COR-L47 (cell line): ENCODE measurements at places on chromosomes 5 and 9.

DNA sequence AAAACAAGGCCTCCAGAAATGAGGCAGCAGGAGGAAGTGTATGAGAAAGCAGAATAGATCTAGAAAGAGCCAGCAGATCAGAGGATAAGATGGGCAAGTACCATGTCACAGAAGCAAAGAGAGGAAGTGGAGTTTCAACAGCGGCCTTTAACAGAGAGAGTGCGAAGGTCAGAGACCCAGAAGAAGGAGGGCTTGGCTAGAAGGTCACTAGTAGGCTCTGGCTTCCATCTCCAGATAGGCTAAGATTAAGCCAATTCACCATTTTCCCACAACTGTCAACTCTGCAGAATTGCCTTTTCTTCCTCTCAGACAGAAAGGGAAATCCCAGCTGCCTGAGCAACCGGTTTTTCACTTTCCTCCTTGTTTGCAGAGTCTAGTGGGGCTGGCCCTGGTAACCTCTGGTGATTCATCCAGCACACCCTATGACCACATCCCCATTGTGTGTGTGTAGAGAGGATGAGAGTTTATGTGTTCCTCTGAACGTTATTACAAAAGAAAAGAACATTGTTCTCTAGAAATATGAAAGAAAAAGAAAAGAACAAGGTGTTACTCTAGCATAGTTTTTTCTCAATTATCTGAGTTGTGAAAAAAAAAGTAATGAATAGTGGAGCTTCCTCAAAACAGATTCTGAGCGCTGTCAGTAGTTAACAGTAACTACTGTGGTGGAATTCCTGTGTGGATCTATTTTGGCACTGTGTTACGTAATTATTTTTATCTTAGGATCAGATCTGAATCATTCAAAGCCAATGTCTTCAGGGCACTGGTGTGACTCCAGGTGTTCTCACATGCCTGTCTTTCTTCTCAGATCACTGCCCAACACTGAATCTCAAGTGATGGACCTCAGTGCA, 220.4 kb downstream of the ARRDC3 start:
- DNase-seq = no peak

- peak; percentile 22 for DNase-seq
These were observed 22.8 kb upstream of the FOXB2 start for GRCh38 chr9:76996700-76997099.

DNA sequence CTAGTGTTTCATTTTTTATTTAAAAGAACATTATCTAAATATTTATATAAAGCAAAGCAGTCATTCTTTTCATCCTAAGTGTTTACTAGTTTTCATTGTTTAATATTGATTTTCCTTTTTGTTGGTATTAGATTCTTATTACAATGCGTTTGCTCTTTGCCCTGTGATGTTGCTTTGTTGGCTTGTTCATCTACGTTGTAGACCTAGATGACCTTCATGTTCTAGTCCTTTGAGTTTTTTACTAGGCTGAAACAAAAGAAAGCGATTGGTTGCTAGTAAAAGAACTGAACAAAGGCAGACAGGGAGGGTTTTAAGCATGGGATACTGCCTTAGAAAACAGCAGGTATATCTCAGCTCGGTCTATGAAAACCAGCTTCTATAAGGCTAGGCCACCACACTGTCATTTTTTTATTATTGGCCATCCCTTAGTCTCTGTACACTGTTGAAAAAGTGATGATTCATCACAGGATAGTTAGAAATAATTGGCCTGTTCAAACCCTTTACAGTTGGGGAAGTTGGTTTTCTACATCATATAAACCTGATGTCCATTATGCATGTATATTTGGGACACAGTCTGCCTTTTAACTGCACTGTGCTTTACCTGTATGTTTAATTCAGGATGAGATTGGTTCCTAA, 119.0 kb downstream of the ZCCHC7 start:
- peak; percentile 13 for DNase-seq

GRCh38 chr5:55421074-55421529, 113.3 kb downstream of the MTREX start:
- no peak for DNase-seq

GRCh38 chr9:111436571-111436970, 47.6 kb downstream of the ECPAS start:
- no peak for DNase-seq

GRCh38 chr9:89797937-89798455, 193.2 kb downstream of the GADD45G start:
- DNase-seq = no peak

DNA sequence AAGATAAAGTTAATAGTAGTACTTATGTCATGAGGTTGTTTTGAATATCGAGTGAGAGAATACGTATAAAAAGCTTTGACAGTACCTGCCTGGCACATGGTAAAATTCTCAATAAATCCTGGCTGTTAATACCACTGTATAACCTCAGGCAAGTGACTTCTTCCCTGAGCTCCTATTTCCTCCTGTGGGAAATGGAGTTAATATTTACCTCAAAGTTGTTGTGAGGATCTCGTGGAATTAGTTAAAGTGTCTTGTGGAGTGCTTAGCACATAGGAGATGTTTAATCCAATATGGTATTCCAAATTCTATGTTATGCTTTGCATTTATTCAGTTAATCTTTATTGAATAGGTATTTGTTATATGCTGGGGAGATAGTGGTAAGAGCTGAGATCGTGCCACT, 18.5 kb downstream of the FOCAD start:
- no peak for DNase-seq

GRCh38 chr5:52150501-52150900, 637.2 kb upstream of the ITGA1 start:
- peak; percentile 29 for DNase-seq

- DNase-seq = no peak
These were observed 91.1 kb upstream of the PPP1R26 start for GRCh38 chr9:135388530-135388929.

GRCh38 chr9:126606483-126606870, 7.3 kb upstream of the LMX1B start:
- no peak for DNase-seq

- DNase-seq = no peak
These were observed 64.7 kb downstream of the MEGF10 start for GRCh38 chr5:127355337-127355736.

- DNase-seq = no peak
These were observed 115.0 kb upstream of the SLIT3 start for GRCh38 chr5:169415948-169416347.

GRCh38 chr5:123512611-123513461, 859 bp downstream of the CSNK1G3 start:
- no peak for DNase-seq

DNA sequence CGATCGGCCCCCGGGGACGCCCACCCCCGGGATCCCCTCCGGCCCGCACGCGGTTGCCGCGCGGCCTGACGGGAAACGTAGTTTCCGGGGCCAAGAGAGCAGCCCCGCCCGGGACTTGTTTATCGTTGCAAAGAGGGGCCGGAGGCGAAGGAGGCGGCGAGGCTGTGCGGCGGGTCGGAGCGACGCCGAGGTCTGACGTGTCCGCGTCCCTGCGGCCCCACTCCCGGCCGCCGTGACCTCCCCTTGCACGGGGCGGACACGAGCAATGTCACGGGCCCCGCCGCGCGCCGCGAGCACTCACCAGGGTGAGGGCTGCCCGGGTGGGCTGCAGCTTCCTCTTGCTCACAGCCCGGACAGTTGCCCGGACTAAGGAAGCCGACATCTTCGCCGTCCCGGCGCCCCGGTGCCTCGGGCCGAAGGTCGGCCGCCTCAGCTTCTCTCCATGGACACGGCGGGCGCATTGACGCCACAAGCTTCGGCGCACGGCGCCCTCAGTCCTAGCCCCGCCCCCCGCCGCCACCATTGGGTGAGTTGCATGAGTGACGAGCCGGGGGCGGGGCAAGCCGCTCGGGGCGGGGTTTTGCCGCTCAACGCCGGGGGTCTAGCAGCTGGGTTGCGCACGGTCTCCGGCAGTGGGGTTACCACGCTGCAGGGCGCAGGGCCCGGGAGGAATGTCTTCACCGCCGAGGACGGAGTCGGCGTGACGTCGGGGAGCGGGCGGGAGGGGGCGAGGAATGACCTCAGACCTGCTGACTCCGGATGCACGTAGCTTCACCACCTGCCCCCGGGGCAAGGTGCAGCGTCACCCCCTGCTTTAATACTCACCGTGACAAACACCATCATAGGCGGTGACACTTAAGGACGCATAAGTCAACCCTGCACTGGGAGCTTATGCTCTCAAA, at the start of gene ISCA1:
Gene ISCA1 (minus strand): TSS at position 462 of the 902 bp plus-strand sequence. CDS start 80 bp downstream, at position 382.
- peak; percentile 95 for DNase-seq

DNA sequence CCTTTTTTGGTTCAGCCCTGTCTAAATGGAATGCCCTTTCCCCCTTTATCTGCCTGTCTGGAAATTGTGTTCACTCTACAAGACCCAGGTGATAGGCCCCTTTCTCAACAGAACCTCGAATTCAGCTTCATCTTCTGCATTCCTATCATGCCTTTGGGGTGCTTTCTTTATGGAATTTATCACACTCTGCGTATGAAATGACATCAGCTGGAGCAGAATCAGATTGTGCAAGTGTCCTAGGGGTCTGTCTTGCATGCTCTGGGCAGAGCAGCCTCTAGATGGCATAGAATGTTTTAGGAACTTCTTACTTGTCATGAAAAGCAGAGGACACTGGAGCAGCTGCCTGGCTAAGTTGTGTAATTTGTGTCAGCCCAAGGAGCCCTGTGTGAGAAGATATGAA, 84.9 kb downstream of the ISL1 start:
- DNase-seq = no peak

DNA sequence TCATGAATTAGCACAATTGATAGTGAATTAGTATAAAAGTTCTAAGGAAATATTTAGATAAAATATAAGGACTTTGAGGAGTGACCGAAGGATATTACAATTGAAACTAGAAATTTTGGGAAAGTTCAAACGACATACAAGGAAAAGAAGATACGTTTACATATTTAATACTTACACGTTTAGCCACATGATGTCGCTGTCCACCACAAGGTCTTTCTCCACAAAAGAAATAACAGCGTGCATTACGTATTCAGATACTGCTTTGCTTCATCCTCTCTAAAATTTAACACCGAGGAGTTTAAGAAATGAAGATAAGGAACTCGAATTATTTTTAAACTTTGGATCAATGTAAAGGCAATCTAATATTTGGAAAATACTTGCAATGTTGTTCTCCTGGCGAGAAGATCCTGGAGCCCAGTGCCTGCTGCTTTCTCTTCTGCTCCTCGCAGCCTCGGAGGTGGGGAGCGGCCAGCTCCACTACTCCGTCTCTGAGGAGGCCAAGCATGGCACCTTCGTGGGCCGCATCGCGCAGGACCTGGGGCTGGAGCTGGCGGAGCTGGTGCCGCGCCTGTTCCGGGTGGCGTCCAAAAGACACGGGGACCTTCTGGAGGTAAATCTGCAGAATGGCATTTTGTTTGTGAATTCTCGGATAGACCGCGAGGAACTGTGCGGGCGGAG, at the start of gene PCDHA3:
Gene PCDHA3 (plus strand): TSS at position 242 of the 678 bp plus-strand sequence.
- no peak for DNase-seq

- no peak for DNase-seq
These were observed 328.2 kb downstream of the TUSC1 start for GRCh38 chr9:25350011-25350410.

- no peak for DNase-seq
These were observed 43.0 kb upstream of the GNAQ start for GRCh38 chr9:78074385-78075291.
